ENCODE measurements at places on chromosomes 3 and 15.

GRCh38 chr15:93286446-93286845 is 197.4 kb upstream of the RGMA start:
- no peak for DNase-seq

GRCh38 chr15:32871883-32872282 is 154.1 kb downstream of the GREM1 start:
- no peak for DNase-seq

- no peak for DNase-seq
These were observed 12.2 kb upstream of the ZBED2 start for GRCh38 chr3:111607240-111607920.

DNA sequence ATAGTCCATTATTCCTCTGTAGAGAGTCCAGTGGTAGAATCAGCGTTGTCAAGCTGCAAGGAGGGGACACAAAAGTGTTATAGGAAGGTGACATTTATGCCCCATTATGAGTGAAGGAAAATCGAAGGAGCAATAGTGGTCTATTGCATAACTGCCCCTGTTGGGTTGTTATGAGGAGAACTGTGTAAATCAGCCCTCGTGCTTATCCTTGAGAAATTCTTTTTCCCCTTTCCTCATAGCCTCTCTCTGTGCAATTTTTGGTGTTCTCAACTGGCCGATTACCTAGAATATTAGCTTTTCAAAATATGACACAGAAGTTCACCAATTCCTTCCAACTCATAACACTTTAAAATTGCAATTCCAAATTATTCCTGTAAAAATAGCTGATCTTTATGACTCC is 286.6 kb downstream of the RBMS3 start:
- no peak for DNase-seq

GRCh38 chr3:106844638-106845037 is 532.6 kb upstream of the CCDC54 start:
- no peak for DNase-seq

DNA sequence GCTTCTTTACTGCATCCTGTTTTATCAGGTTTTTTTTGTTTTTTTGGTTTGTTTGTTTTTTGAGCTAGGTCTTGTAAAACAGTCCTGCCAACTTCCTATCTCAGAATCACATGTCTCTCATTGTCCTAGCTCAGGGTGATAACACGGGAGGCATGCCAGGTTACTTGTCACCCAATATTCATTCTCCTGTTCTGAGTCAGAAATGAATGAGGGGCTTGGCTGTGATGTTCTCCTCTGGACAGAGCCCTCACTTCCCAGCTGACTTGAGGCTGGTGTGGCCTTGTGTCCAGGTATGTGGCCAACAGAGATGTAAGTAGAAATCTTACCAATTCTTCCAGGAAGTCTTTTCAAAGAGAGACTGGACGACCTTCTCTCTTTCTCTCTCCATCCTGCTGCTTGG is 317.0 kb downstream of the GABRB3 start:
- DNase-seq, result no peak

GRCh38 chr3:108152274-108152673 is 61.4 kb upstream of the CD47 start:
- DNase-seq, result no peak

GRCh38 chr3:141093971-141094684 is 43.0 kb downstream of the SPSB4 start:
- DNase-seq, result no peak

GRCh38 chr15:34941831-34942230 is 27.7 kb downstream of the AQR start:
- no peak for DNase-seq

- DNase-seq, result no peak
These were observed 472.8 kb upstream of the KCNMB2 start for GRCh38 chr3:178063461-178063860.

GRCh38 chr15:69853544-69853951 is 244.2 kb downstream of the TLE3 start:
- DNase-seq, result no peak

- DNase-seq, result no peak
These were observed 6.2 kb upstream of the CCDC80 start for GRCh38 chr3:112647122-112647521.

- no peak for DNase-seq
These were observed 84.8 kb upstream of the LIMD1 start for GRCh38 chr3:45509768-45510129.

DNA sequence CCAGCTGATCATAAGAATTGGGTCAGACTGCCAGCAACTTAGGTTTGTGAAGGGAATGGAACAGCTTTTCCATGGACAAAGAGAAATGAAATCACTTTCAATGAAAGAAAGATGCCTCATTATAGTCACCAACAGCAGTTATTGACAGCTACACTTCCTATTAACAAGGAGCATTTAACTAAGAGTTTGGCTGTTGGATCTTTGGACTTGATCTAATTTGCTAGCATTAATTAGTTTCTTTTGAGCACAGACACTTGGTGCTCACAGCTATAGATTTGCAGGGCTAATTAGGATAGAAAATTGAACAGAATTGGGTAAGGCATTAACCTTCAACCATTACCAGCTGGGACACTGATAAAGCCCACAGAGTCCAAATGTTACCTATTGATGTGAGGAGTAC is 24.2 kb downstream of the CMC1 start:
- DNase-seq, result no peak

DNA sequence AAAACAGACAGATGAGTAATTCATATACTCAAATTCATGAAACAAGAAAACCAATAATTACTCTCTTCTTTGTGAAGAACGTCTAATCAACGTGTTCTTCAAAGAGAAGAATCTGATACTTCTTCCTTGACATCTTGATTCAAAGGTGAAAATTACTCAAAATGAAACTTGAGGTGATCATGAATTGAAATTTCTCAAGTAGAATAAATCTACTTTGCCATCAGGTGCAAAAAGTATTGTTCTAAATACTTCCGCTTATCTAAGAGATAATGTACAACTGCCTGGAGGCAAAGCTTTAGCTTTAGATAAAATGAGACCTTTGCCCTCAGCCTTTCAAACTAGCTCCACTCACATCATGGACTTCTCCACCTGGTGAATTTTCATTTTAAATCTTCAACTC is 13.9 kb upstream of the XXYLT1 start:
- DNase-seq, result no peak

DNA sequence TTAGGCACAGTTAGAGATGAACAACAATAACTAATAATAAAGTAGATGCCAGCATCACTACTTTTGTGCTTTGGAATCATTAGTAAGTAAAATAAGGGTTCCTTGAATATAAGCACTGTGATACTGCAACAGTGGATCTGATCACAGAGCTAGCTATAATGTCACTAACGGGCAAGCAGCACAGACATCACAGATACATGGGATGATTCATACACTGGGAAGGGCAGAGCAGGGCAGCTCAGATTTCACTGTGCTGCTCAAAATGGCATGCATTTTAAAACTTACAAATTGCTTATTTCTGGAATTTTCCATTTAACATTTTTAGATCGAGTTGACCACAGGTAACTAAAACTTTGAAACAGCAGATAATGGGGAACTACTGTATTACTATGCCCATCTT is 476.6 kb downstream of the FHIT start:
- no peak for DNase-seq

DNA sequence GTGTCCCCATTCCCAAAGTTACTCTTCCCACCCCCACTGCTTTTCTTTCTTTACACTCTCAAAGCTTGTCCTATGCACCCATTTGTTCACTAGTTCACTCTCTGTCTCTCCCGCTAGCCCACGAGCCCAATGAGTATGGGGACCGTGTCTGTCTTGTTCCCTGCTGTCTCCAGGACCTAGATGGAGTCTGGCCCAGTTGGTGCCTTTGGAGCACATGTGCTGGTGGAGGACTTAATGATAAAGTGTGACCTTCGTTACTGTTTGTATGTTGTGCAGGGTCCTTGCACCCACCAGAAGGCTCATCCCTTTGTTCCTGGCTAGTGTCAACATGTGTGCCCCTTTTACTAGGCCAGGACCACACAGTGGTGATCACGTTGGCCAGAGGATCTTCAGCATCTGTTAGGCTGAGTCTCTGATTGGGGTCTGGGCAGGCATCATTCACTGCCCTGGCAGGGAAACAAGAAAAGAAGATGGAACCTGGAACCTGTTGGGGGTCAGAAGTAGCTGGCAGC is 7.4 kb downstream of the CISH start:
- DNase-seq, result no peak

GRCh38 chr3:174342941-174343501 is 516.1 kb upstream of the NAALADL2 start:
- no peak for DNase-seq

DNA sequence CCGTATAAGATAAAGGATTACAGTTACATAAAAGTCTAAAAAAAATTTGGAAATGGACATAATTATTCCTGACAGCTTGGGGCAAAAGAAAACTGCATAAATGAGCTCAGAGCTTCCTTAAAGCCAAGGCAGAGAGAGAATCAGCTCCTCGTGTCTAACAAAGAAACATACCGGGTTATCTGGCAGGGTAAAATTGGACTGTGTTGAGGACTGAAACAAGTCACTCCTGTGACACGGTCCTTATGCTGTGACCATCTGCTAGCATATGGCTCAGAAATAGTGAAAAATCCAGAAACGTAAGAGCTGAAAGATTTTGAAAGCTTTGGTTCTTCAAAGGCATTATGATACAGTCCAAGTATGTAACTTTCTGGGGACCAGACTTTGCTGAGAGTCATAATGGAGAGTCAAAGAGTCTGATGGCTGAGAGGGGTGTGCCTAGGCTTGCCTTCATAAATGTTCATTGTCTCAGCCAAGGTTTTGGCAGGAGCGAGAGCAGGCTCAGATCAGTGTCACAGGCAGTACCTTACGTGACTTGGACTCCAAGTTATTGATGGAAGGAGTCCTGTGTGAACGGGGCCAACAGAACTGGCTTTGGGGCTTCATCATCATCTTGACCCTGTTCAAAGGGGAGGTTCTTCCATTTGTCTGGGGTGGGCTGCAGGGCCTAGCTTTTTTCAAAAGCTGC is 12.5 kb downstream of the MAP6D1 start:
- DNase-seq, result no peak

- DNase-seq, result no peak
These were observed 152.3 kb downstream of the CACNA2D3 start for GRCh38 chr3:54274607-54275006.

DNA sequence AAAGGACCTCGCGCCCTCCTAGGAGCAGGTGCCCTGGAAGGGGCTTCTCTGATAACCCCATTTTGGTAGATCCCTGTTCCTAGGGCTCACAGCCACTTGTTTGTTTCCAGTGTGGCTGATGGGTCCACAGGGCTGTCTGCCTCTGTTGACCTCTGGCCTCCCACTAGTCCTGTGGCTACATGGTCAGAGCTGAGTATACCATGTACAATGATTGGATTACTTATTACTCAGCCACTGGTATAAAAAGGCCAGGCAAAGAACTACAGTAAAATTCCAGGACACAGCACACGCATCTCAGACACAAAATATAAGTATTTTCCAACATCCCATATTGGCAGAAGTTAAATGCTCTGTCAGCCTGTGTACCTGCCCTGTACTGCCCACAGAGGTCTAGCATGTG is 277.3 kb downstream of the GABRG3 start:
- DNase-seq, result no peak

DNA sequence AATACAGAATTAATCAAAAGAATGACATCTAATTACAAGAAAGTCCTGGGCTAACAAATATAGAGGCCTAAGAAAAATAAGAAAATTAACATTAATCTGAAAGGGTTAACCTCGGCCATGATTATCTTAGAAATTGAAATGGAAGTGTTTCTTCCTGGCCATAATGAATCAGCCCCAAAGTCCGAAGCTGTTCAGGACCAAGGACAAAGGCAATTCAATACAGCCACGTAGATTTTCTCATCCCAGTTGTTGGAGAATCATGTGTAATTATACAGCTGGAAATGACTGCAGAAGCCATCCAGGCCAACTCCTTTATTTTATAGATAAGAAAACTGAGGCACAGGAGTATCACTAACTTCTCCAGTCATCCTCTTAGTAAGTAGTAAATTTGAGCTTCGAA is 38.0 kb upstream of the GBE1 start:
- no peak for DNase-seq

- peak; percentile 42 for DNase-seq
These were observed 123.3 kb downstream of the XXYLT1 start for GRCh38 chr3:195147649-195148080.

- no peak for DNase-seq
These were observed 724.1 kb downstream of the GRM7 start for GRCh38 chr3:7585052-7585451.

- no peak for DNase-seq
These were observed 108.7 kb downstream of the RARB start for GRCh38 chr3:25536521-25537391.

DNA sequence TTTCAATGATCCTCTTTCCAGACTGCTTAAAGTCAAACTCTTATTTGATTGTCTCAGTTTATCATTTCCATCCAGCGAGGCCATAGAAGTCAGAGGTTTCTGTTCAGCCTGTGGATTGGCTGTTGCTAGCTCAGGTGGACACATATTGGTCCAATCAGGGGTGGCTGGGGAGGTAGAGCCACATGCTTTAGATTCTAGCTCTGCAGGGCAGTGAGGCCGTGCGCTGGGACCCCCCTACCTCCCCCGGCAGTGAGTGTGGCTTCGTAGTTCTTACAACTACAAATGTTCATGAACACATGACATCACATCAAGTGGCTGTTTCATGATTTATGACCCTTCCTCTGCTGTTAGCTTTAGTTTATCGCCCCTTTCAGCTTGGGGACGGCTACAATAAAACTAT is 18.0 kb downstream of the APOD start:
- DNase-seq, result no peak

- DNase-seq, result no peak
These were observed 134.2 kb upstream of the RAD18 start for GRCh38 chr3:9097495-9097894.

DNA sequence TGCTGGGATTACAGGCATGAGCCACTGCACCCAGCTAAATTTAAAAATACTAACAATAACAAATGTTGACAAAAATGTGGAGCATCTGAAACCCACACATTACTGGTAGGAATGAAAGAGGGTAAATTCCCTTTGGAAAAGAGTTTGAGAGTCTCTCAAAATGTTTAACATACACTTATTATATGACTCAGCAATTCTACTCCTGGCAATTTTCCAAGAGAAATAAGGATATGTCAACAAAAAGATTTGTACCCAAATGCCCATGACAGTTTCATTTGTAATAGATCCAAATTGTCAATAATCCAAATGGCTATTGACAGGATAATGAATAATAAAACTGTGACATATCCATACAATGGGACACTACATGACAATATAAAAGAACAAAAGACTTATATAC is 9.0 kb downstream of the HCLS1 start:
- no peak for DNase-seq

DNA sequence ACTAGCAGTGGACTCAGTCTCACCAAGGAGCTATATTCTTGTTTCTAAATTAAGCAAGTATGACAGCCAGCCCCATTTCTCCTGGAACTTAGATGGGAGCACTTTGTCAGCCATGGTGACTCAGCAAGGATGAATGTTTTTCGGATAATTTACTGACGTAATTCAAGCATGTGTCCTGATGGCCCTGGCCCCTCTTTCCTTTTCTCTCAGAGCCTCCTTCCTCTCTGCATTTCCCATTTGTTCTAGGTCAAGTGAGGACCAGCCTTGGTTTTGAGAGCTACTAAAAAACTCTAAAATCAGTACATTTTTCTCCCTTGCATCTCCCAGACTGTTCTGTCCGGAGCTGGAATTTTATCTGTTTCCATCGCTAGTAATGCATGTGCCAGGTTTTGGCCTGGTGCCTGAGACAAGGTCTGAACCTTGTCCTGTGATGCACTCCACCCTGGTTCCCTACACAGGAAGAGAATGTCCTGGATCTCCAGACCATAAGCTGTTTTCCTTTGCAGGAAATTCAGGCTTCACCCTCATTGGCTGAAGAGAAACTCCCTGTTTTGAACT is 256.6 kb upstream of the ROPN1 start:
- DNase-seq, result no peak
